SJCRH30 (cell line): ENCODE measurements at places on chromosomes 5 and 9. TPM values are rescaled to one million over a fixed set of nuclear protein-coding genes. Genes with fewer than 3 reads are reported as not detected.

- DNase-seq, result no peak
Observed at GRCh38 chr5:119200795-119201194, 129.9 kb downstream of the DMXL1 start.

DNA sequence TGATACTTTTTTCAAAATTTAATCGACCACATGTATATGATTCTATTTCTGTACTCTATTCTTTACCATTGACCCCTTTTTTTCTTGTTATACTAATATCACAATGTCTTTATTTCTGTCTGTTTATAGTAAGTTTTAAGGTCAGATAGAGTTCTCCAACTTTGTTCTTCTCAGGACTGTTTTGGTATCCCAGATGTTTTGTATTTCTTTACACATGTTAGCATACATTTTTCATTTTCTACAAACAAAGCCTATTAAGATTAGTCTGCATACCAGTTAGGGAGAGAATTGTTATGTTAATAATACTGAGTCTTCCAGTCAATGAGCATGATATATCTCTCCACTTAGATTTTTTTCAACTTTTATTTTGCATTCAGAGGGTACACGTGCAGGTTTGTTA lies 8.2 kb upstream of the CAMK4 start:
- no peak for DNase-seq

- no peak for DNase-seq
Observed at GRCh38 chr5:56631719-56632118, 183.6 kb upstream of the MAP3K1 start.

DNA sequence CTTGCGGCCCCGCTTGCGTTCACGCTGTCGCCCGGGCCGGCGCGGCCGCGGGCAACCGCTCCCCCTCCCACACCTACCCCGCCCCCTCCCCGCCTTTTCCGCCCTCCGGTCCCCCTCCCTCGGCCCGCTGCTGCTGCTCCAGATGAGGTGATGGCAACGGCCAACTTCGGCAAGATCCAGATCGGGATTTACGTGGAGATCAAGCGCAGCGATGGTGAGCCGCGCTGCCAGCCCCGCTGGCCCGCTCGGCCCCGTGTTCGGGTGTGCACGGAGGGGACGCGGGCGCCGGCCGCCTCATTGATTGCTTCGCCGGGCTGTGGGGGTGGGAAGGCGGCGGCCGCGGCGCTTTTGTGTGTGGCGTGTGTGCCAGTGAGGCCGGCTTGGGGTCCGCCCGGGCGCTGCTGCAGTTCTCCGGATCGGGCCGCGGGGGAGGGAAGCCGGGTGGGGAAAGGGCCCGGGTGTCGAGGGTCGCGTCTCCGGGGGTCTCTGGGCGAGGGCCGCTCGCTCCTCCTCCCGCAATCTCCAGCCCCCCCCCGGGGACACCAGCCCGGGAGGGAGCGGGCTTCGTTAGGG lies 403 bp downstream of the KIF2A start:
- no peak for DNase-seq

GRCh38 chr5:60545551-60545950 lies 154.4 kb downstream of the DEPDC1B start:
- no peak for DNase-seq

DNA sequence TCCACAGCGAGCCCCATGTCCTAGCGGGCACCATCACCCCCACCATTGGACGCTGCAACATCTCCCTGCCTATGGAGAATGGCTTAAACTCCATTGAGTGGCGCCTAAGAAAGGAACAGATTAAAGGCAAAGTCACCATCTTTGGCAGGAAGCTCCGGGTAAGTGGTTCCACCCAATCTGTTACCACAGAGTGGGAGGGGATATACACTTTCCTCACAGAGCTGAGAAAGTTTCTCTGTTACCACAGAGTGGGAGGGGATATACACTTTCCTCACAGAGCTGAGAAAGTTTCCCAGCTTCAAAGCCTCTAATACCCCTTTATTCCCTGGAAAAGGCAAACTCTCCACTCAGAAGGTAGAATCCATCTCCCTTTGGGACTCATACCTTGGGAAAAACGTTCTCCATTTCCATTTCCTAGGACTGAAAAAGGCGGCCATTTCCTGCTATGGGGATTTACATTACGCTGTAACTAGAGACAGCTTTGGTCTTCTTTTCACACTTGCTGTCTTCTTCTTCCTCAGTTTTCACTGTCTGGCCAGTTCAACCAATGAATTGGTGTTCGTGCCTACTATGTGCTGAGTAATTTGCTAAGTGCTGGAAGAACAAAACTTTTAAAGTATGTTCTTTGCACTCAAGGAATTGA lies 63.4 kb upstream of the WWC1 start:
- DNase-seq, result no peak

DNA sequence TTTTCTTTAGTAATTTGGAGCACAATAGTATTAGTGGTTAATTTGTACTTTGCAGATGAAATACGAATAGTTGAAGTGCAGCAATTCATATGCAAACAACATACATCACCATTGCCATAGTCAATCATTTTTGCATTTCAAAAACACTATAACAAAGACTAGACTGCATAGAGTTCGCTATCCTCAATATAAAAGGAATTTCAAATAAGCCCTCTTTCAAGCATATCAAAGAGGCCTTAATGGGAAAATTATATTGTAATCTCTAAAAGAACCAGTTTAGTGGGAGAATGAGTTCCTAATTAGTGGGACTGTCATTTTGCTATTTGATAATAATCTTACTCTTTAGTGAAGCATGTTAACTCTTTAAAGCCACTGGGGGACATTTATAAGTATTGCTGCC lies 2302.3 kb upstream of the C9orf72 start:
- DNase-seq, result no peak

GRCh38 chr5:85159395-85159794 lies 774.7 kb upstream of the EDIL3 start:
- no peak for DNase-seq

DNA sequence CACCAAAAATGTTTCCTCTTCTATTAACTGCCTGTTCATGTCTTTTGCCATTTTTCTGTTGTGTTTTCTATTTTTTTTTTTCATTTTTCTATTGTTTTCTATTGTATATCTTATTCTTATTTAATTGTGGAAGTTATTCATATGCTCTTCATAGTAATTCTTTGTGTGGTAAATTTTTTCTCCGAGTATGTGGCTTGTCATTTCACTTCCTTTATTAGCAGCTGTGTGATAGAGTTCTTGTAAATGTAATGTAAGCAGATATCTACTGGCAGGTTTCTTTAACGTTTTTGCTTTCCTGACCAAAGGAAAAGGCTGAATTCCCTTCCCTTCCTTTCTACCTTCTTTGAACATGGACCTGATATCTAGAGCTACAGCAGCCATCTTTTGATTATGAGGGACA lies 5.8 kb upstream of the PLPP1 start:
- no peak for DNase-seq

- DNase-seq, result no peak
Observed at GRCh38 chr5:115816226-115817081, at the start of gene CDO1. CDO1 (minus strand) TSS chr5:115816659; CDS start chr5:115816397, 262 bp downstream.

- no peak for DNase-seq
Observed at GRCh38 chr5:34519489-34520220, 136.5 kb upstream of the RAI14 start.

- no peak for DNase-seq
Observed at GRCh38 chr9:33795281-33795680, at the start of gene PRSS3. PRSS3 (plus strand) TSS chr9:33795561; CDS start chr9:33795574, 13 bp downstream.

- DNase-seq, result no peak
Observed at GRCh38 chr5:68347536-68347935, 132.0 kb downstream of the PIK3R1 start.

DNA sequence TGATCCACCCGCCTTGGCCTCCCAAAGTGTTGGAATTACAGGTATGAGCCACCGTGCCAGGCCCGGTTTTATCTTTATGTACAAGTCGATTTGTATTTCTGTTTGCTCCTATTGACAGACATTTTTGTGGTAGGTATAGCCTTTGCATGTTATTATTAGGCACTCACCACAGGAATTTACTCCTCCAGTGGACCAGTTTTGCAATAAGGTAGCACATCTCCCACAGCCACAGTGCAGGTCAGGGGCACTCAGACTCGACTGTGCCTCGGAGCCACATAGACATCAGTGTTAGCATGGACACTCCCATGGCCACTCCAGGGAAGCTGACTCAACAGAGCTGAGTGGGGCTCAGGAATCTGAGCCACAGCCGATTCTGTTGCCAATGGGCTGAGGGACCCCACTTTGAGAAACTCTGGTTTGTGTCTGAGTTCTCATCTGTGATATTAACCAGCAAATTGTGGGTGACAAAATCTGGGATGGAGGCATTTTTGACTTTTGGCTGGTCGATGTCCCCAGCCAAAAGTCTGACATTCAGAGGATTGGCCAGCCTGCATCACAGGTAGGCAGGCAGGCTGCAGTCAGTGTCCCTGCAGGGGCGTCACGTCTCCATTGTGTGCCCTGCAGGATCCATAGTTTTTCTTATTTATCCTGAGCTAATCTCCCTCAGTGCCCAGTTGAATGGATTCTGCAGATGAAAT lies 15.0 kb upstream of the SHB start:
- DNase-seq, result no peak

DNA sequence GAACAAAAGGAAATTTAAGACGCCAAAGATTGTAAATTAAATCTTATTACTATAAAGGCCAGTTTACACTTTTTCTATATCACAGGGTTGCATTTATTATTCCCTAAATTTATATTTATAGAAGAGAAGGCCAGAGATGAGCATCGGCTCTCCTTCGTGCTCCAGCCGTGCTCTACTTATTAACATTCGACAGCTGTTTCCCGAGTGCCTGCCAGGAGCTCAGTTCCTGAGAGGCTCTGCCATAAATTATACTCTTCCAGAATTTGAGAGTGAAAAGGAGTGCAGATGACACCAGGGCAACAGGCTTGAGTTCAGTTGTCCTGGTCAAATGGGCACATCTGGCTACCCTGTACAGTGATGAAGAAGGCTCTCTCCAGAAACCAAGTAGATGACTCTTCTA lies 70.1 kb downstream of the PCSK5 start:
- DNase-seq, result peak; percentile 46

DNA sequence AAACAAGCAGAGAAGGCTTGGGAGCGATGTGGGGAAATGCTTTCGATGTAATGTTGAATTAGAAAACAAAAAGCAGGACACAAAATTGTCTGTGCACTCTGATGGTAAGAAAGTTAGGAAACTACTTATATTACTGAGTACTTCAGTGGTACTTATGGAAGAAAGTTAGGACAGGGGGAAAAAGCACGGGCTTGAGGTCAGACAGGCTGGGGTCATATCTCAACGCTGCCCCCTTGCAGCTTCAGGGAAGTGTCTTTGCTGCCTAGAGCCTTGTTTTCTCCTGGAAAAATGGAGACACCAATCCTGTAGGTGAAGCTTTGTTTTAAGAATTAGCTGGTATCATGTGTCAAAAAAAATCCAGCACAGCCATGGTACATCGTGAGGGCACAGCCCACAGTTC lies 23.0 kb downstream of the NEURL1B start:
- DNase-seq, result no peak

- DNase-seq, result no peak
Observed at GRCh38 chr5:146426853-146427618, 20.1 kb upstream of the TCERG1 start.

DNA sequence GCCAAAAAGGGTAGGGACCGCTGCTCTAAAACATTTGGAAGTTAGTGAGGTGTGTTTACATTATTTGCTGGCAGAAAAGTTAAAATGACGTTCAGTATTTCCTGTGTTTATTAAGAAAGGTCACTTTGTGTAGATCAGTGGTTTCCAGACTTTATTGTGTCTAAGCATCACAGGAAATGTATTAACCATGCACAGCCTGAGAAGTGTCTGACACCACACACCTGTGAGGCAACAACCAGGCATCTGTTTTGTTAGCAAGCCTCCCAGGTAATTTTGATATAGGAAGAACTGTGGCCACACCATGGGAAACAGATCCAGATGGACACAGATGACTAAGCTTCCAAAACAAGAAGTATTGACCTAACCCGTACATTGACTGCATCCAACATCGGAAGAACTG lies 12.0 kb downstream of the TTC1 start:
- DNase-seq, result no peak

DNA sequence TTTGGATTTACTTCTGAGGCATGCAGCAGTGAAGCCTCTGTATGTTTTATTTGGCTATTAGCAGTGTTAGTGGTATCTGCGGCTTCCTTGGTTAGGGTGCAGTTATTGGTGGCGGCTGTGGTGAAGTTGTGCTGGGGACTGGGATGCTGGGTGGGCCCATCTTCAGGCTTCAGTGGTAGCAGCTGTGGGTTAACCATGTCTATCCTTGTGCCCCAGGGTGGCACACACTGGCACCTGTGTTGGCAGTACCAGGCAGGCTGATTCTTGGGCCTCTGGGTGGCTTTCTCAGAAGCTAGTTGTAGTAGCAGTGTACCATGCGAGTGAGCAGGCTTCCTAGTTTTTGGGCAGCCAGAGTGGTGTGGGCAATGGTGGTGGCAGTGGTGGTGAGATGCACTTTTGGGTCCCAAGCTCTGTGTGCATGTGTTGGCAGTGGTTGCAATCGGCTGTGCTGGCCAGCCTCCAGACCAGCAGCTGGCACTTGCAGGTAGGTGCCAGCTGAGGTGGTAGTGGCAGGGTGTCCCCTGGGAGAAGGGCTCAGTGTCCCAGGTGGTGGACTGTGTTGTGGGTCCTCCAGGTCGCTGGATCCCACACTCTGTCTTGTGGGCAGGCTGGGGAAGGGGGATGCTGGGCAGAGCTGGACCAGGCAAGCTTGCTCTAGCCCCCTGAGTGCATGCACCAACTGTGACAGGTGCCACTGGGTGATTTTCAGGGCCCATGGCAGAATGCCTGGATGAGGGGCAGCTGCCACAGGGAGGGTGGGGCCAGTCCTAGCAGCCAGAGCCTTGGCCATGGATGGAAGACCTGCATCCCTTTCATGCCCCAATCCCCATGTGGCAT lies 13.6 kb downstream of the AHRR start:
- no peak for DNase-seq

DNA sequence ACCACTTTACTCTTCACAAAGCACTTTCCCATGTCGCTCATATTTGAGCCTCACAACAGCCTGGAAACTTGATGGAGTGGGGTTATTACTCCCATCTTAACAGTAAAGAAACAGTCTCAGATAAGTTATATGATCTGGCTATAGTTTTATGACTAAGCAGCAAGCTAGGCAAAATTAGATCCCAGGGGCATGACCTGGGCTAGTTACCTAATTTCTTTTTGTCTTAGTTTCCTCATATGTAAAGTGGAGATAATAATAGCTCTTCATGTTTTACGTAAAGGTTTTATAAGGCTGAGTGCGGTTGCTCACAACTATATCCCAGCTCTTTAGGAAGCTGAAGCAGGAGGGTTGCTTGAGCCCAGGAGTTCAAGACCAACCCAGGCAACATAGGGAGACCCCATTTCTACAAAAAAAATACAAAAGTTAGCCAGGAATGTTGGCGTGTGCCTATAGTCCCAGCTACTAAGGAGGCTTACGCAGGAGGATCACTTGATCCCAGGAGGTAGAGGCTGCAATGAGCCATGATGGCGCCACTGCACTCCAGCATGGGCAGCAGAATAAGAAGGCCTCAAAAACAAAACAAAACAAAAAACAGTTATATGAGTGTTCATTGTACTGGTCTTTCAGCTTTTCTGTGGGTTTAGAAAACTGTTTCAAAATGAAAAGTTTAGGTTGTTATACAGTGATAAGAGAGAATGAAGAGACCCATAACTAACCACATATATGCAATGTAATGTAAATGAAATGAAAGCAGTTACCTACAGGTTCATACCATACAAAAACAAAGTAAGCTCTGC lies 6.5 kb upstream of the PLIN2 start:
- DNase-seq, result no peak

The COL27A1 gene
- total RNA-seq, result 13.0 and 18.6 TPM in 2 replicates

The OR13C9 gene
- not detected in 2 replicates for total RNA-seq

The FCN1 gene
- total RNA-seq, result not detected in 2 replicates

The ARL15 gene
- 21.5 and 24.4 TPM in 2 replicates for total RNA-seq

The FAM221B gene
- not detected in 2 replicates for total RNA-seq

The ANKRD20A1 gene
- 0.05 TPM in 1 of 2 replicates, not detected in the other for total RNA-seq

The DDX4 gene
- not detected in 2 replicates for total RNA-seq
